Activated CD4-positive, alpha-beta memory T cell treated with anti-CD3 and anti-CD28 coated beads, Interleukin-2, amount 10 ng/mL, durations not matched to agents 7 days and 5 days (primary cell): ENCODE measurements at places on chromosomes 3 and 15. TPM values are rescaled to one million over a fixed set of nuclear protein-coding genes. Genes with fewer than 3 reads are reported as not detected.

The PLA2G4D gene
- total RNA-seq: not detected

The LTF gene
- total RNA-seq: not detected

The LRTM1 gene
- total RNA-seq: not detected

The SLC12A6 gene
- total RNA-seq: 30.6 TPM

The ARPP21 gene
- total RNA-seq: not detected

The PLCH1 gene
- total RNA-seq: 0.08 TPM

The KLF15 gene
- not detected for total RNA-seq

The NR1I2 gene
- total RNA-seq: 0.20 TPM

The ISLR gene
- total RNA-seq: not detected

GRCh38 chr3:120280566-120280965 lies 4.5 kb downstream of the GPR156 start:
- no peaks in the 10 kb centered on the region for H3K4me1 ChIP-seq
- DNase-seq: no peak
- H3K4me3 ChIP-seq: no peak overlapping the region
- H3K27me3 ChIP-seq: peaks cover 55% of the 10 kb centered on the region

GRCh38 chr15:40582726-40583246 lies 11.3 kb upstream of the KNL1 start:
- DNase-seq: no peak
- no peaks in the 10 kb centered on the region for H3K4me1 ChIP-seq
- H3K27ac ChIP-seq: no peak overlapping the region
- H3K4me3 ChIP-seq: no peak overlapping the region
- peaks cover 5% of the 10 kb centered on the region for H3K27me3 ChIP-seq

- H3K27ac ChIP-seq: no peak within 1 kb of the TSS
- DNase-seq: no peak
- H3K4me1 ChIP-seq: no peaks in the 10 kb centered on the region
- H3K27me3 ChIP-seq: no peaks in the 10 kb centered on the region
- no peaks in the 10 kb centered on the region for H3K36me3 ChIP-seq
Measured at GRCh38 chr3:21750831-21751391, at the start of gene ZNF385D. TSS of gene ZNF385D (minus strand) at chr3:21751210. CDS start at chr3:21750916, 294 bp downstream.

- no peaks in the 10 kb centered on the region for H3K36me3 ChIP-seq
- no peak for DNase-seq
- H3K4me3 ChIP-seq: no peak overlapping the region
Measured at GRCh38 chr15:62453375-62453774, 288.3 kb upstream of the C2CD4B start.

DNA sequence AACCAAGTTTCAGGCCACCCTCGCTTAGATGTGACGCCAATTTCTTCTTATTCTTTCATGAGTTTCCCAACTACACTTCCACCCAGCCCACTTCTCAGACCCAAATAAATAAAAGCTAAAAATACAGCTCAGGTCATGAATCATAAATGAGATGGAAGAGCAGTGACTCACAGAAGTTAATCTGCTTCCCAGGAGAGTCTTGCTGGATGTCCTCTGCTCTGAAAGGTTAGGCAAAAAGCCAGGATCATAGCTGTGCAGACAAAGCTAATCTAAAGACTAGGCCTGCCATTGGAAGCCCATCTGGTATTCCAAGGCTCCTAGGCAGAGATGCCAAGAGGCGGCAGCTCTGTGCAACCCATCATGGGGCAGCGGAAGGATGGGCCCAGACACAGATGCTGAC lies 24.1 kb downstream of the SHC4 start:
- peaks cover 18% of the 10 kb centered on the region for H3K27me3 ChIP-seq
- no peak overlapping the region for H3K4me3 ChIP-seq
- peak overlapping the region; percentile 45 for H3K27ac ChIP-seq

DNA sequence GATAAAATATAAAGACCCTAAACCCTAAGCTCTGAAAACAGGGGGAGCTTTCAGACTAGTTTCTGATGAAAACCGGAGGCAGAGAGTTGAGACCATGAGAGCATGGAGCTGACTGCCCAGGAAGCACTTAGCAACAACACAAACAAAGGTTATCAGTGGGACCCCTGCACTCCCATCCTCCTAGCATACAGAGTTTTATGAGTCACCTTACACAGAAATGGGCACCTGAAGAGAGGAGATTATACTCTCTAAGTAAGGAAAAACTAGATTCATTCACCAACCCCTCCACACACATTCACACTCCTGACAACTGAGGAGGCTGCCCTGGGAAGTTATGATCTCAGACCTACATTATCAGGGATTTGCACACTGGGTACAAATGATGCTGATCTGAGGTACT lies 261.7 kb downstream of the ULK4 start:
- no peak overlapping the region for H3K4me3 ChIP-seq
- no peaks in the 10 kb centered on the region for H3K4me1 ChIP-seq
- H3K27ac ChIP-seq: no peak overlapping the region
- H3K36me3 ChIP-seq: no peaks in the 10 kb centered on the region
- DNase-seq: no peak

DNA sequence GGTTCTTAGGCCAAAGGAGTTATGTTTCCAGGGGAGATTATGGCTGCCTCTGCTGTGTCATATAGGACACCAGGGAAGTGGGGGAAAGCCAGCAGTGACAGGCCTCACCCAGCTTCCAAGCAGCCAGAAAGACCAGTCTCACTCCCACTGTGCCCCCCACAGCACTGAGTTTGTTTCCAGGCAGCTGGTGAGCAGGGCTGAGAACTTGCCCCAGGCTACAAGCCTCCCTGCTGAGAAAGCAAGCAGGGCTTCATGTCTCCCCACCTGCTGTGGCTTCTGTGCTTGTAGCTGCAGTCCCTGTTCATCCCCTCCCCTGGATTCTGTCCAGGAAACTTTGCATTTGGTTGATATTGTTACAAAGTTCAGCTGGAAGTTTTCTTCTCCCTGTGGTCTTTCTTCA lies 376.3 kb downstream of the PDCD6IP start:
- DNase-seq: no peak
- no peaks in the 10 kb centered on the region for H3K27me3 ChIP-seq
- H3K36me3 ChIP-seq: no peaks in the 10 kb centered on the region
- H3K4me1 ChIP-seq: no peaks in the 10 kb centered on the region

DNA sequence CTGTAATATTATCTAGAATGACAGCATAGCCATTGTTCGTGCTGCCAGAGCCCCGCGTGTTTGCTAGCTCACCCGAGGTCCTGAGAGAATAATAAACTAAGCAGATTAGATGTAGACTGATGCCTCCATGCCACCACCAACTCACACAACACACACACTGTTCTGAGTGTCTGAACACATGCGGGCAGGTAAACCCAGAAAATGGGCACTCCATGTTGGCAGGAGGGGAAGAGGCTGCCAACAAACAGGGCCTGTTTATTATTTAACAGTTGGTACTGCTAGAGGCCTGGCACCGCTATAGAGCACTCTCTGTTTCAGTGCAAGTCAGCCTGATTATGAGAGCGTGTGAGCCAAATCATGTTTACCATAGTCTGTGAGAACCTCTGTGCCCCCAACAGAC lies 299.0 kb downstream of the ZBTB20 start:
- H3K27ac ChIP-seq: no peak overlapping the region
- H3K4me3 ChIP-seq: no peak overlapping the region
- no peaks in the 10 kb centered on the region for H3K4me1 ChIP-seq
- no peaks in the 10 kb centered on the region for H3K27me3 ChIP-seq

GRCh38 chr3:162250782-162251181 lies 754.2 kb downstream of the OTOL1 start:
- no peak overlapping the region for H3K27ac ChIP-seq
- no peak overlapping the region for H3K4me3 ChIP-seq
- H3K27me3 ChIP-seq: no peaks in the 10 kb centered on the region
- DNase-seq: no peak
- H3K4me1 ChIP-seq: no peaks in the 10 kb centered on the region
- H3K36me3 ChIP-seq: no peaks in the 10 kb centered on the region
